Mammary microvascular endothelial cell (primary cell): ENCODE measurements at places on chromosomes 6 and 20. TPM values are rescaled to one million over a fixed set of nuclear protein-coding genes. Genes with fewer than 3 reads are reported as not detected.

Gene PRKN
- 0.13 and 0.34 TPM in 2 replicates for total RNA-seq

Gene NFYA
- 8.5 and 9.8 TPM in 2 replicates for total RNA-seq

Gene AK9
- total RNA-seq: 1.5 and 3.8 TPM in 2 replicates

Gene PNPLA1
- total RNA-seq: not detected in 2 replicates

Gene TENT5A
- total RNA-seq: 6.5 and 8.0 TPM in 2 replicates

Gene GSTA4
- 21.2 and 23.8 TPM in 2 replicates for total RNA-seq

Gene WFDC12
- total RNA-seq: not detected in 2 replicates

Gene OR12D3
- total RNA-seq: not detected in 2 replicates

Gene COX4I2
- not detected in 2 replicates for total RNA-seq

Gene FGD2
- not detected in 2 replicates for total RNA-seq

Gene CST2
- total RNA-seq: not detected in 2 replicates

Gene BHLHE23
- not detected in 2 replicates for total RNA-seq

Gene GSTA2
- total RNA-seq: not detected in 2 replicates

Gene STMND1
- total RNA-seq: not detected in 2 replicates

Gene ALDH5A1
- 0.25 and 0.40 TPM in 2 replicates for total RNA-seq

Gene BFSP1
- 3.3 and 8.7 TPM in 2 replicates for total RNA-seq

Gene TCF21
- not detected in 2 replicates for total RNA-seq

Gene DOK5
- 0.67 TPM in 1 of 2 replicates, not detected in the other for total RNA-seq

Gene NMBR
- total RNA-seq: not detected in 2 replicates

Gene OPRM1
- not detected in 2 replicates for total RNA-seq

Gene IP6K3
- total RNA-seq: not detected in 2 replicates

Gene ANKEF1
- 1.8 and 1.9 TPM in 2 replicates for total RNA-seq

Gene CTAGE9
- total RNA-seq: not detected in 2 replicates

Gene ADGRF1
- 0.60 TPM in 1 of 2 replicates, not detected in the other for total RNA-seq

Gene BTN1A1
- total RNA-seq: not detected in 2 replicates

Gene GNAS-AS1
- total RNA-seq: not detected in 2 replicates

Gene GLP1R
- total RNA-seq: not detected in 2 replicates

Gene ITPA
- 62.8 and 65.4 TPM in 2 replicates for total RNA-seq

Gene CAGE1
- not detected in 2 replicates for total RNA-seq

Gene SLC17A3
- not detected in 2 replicates for total RNA-seq

Gene HLA-DRB5
- not detected in 2 replicates for total RNA-seq

Gene ZNF334
- 0.27 and 0.54 TPM in 2 replicates for total RNA-seq

Gene MDFI
- 19.5 and 22.5 TPM in 2 replicates for total RNA-seq

Gene ULBP1
- total RNA-seq: 0.87 and 0.94 TPM in 2 replicates

Gene SESN1
- total RNA-seq: 24.8 and 28.5 TPM in 2 replicates

Gene MOG
- total RNA-seq: not detected in 2 replicates

Gene IL17A
- total RNA-seq: not detected in 2 replicates

Gene C4B
- total RNA-seq: 0.33 and 1.6 TPM in 2 replicates

Gene POLR1H
- 28.0 and 38.4 TPM in 2 replicates for total RNA-seq

Gene HLA-DOA
- not detected in 2 replicates for total RNA-seq

Gene TAGAP
- total RNA-seq: 0.07 TPM in 1 of 2 replicates, not detected in the other

Gene TNNC2
- total RNA-seq: not detected in 2 replicates

Gene TP53TG5
- not detected in 2 replicates for total RNA-seq

Gene DEFB132
- total RNA-seq: not detected in 2 replicates

Gene TBXT
- total RNA-seq: not detected in 2 replicates

Gene ADGB
- total RNA-seq: not detected in 2 replicates

Gene KCNB1
- total RNA-seq: not detected in 2 replicates

Gene WFDC5
- total RNA-seq: not detected in 2 replicates
